ENCODE measurements at places on chromosomes 11 and 22. TPM values are rescaled to one million over a fixed set of nuclear protein-coding genes. Genes with fewer than 3 reads are reported as not detected.

GRCh38 chr11:128890543-128891368 is at the start of gene KCNJ5:
TSS of gene KCNJ5 (plus strand) at chr11:128891356. CDS start at chr11:128911274, 19,918 bp downstream.
- DNase-seq, result peak; percentile 29

DNA sequence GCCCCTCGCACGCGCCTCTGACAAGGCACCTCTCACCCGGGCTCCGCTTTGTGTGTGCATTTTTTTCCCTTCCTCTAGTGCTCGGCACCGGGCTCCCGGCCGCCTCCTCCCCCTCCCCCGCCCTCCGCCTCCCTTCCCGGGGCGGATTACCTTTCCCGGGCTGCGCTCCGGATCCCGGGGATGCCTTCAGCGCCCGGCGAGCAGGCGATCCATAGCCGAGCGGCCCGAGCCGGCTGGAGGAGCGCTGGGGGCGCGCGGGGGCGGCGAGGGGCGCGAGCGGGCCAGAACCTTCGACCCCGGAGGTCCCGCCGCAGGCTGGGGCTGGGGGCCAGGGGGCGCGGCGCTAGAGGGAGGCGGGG is 282 bp downstream of the MPPED2 start:
- DNase-seq, result no peak

The MYO18B gene
- 2.1 TPM for total RNA-seq

DNA sequence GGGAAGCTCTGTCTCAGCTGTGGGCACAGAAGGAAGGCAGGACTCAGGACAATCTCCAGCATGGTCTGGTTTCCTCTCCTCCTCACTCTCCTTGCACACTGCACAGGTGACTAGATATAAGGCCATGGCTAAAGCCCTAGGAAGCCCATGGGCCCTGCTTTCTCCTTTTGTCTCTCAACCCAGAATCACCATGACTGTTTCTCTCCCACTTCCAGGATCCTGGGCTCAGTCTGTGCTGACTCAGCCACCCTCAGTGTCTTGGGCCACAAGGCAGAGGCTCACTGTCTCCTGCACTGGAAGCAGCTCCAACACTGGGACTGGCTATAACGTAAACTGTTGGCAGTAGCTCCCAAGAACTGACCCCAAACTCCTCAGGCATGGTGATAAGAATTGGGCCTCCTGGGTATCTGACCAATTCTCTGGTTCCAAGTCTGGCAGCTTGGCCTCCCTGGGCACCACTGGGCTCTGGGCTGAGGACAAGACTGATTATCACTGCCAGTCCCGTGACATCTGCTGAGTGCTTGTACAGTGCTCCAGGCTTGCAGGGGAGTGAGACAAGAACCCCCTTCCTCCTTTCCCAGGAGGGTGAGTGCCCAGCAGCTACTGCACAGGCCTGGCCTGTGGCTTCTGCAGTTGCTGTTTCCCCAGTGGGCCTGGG is 104.0 kb upstream of the TOP3B start:
- no peak for DNase-seq

DNA sequence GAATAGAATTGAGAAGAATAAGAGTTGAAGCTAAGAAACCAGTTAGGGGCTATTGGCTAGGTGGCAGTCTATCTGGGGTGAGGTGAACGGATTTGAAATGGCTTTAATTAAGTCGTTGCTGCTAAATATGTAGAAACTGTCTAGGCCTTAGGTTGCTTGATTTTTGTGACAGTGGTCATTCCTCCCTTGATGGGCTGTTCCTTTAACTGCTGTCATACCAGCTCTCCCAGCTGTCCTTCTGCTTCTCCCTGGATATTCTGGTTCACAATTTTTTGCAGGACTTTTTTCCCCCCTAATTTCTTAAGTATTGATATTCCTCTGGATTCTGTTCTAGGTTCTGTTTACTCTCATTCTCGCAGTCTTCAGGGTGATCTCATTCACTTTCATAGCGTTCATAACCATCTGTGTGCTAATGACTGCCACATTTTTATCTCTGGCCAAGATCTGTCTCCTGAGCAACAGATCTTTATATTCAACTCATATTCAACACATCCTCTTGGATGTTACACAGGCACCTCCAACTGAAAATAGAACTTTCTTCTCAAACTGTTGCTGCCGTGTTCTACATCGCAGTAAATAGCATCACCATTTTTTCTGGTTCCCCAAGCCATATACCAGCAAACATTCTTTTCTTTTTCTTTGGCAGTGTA is 134.1 kb downstream of the UVRAG start:
- no peak for DNase-seq

The C22orf31 gene
- total RNA-seq, result not detected

Data from activated naive CD8-positive, alpha-beta T cell treated with anti-CD3 and anti-CD28 coated beads for 36 hours (primary cell).